Fibroblast of mammary gland (primary cell): ENCODE measurements at places on chromosomes 3 and 15.

GRCh38 chr3:17623464-17623863 lies 119.0 kb downstream of the TBC1D5 start:
- no peak for DNase-seq

- DNase-seq, result no peak
These were observed 16.8 kb upstream of the ATP1B3 start for GRCh38 chr3:141859651-141860050.

DNA sequence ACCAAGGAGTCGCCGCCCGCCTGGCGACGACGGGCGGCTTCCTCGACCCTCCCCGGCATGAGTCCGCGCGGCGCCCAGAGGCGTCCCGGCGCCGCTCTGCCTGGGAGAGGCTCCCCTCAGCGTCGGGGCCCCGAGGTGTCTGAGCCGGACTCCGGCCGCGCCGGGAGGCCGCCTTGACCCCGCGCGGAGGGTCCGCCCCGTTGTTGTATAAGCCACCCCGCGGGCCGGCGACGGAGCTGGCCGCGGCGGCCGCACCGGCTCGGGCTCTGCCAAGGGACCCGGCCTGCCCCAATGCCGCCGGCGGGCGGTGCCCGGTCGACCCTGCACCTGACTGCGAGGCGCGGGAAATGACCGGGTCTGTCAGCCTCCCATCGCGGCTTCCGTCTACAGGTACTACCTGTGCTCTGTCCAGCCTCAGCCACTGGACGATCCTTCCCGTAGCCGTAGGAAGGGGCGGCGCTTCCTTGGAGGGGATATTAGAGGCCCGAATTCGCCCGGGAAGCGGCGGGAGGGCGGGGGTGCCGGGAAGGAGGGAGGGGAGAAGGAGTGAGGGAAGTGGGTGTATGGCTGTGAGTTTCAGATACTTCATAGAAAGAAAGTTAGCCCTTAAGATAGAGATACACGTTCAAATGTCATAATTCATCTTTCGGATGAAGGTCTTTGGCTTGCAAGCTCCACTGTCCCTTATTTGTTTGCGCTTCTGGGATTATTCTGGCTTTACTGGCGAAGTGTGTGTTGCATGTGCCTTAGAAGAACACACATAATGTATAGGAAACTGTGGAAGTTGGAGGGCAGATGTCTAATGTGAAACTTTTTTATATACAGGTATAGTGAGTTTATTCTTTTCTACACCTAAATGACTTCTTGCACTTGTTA lies 620 bp downstream of the ABHD5 start:
- DNase-seq, result peak; percentile 17

DNA sequence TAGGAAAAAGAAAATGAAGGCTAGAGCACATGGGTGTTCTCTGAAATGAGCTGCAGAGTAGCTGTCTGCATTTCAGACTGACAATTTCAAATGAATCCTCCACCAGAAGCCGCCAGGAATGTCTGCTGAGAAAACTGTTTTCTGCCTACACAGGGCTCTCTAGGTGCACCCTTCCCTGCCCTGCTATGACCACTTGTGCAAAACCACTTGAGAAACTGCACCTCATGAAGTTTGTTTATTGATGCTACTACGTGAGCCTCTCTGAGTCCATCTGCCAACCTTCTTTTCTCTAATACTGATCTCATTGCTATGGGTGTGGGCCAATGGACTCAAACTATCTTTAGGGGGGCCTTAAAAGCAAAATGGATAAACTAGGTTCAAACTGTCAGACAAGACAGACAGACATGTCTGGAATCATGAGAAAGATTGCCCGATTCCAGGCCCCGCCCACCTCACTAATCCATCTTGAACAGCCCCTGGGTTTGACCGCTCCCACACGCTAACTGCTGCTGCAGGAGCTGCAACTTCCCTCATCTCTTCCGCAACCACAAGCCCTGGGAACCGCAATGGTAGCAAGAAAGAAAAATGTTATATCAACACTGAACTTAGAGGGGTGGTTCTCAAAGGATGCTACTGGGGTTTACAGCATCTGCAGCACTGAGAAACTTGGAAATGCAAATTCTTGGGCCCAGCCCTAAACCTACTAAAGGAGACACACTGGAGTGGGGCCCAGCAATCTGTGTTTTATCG lies 9.0 kb upstream of the CD47 start:
- no peak for DNase-seq

- no peak for DNase-seq
These were observed 62.5 kb upstream of the SLCO2A1 start for GRCh38 chr3:134092208-134092701.

DNA sequence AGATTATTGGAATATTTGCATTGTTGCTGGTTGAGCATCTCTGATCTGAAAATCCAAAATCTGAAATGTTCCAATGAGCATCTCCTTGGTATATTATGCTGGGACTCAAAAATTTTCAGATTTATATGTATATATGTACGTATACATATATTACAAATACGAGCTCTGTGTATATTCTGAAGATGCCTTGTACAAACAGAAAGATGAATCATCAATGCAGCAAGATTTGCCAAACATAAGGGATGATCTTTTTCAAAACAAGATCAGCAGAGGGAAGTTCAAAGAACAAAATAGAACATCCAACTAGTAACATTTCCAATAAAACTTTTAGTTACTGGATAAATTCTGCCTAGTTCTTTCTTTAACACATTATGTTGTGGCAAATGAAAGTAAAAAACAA lies 42.5 kb downstream of the HERC1 start:
- DNase-seq, result peak; percentile 58

GRCh38 chr3:159852821-159853505 lies 135.7 kb upstream of the IL12A start:
- peak; percentile 46 for DNase-seq

DNA sequence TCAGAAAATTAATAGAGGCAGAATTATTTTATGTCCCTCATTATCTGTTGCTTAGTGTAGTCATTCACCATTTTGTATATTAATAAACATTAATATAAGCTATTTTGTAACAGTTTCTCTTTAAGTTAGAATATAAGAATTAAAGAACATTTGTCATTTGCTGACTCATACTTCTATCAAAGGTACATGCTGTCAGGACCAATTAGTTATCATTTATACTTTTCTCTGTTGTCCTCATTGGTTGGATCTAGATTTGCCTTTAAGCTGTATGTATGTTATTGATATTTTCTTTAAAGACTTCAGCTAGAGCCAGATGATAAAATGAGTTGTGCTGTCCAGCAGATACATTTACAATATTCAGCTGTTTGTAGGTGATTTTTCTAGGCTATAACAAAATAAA lies 168.4 kb upstream of the MLF1 start:
- DNase-seq, result no peak

- no peak for DNase-seq
These were observed 24.5 kb upstream of the PSMD6 start for GRCh38 chr3:64047787-64048186.

DNA sequence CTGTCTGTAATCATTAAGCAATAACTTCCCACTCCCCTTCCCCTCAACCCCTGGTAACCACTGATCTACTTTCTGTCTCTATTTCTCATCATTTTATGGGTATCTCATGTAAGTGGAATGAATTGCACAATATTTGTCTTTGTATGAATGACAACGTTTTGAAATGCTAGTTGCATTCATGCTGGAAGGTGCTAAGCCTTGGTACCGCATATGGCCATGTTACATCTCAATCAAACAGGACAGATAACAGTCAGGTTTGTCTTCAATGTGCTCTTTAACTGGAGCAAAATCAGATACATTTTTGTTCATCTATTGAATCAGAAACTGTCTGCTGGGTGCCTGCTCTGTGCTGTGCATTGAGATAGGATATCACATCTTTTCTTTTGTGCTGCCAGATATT lies 134.2 kb downstream of the AGBL1 start:
- DNase-seq, result no peak

DNA sequence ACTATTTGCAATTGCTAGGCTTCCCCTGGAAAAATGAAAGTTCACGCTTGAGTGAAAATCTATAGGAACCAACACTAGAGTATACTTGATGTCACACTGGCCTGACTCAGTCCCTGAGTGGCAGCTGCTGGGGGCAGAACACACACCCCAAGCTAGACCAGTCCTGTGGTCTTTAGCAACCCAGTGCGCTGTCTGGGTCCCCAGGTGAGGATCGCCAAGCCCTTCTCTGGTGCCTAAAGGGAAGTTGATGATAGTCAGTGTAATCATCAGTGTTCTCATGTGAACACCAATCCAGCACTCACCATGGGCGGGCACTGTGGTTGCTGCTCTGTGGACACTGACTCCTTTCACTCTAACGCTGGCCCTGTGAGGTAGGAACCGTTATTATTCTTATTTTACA lies 11.2 kb downstream of the ALDH1A3 start:
- no peak for DNase-seq

- DNase-seq, result no peak
These were observed 84.9 kb downstream of the EEFSEC start for GRCh38 chr3:128238184-128238489.

- DNase-seq, result no peak
These were observed 19.7 kb downstream of the KCNAB1 start for GRCh38 chr3:156140001-156140595.

DNA sequence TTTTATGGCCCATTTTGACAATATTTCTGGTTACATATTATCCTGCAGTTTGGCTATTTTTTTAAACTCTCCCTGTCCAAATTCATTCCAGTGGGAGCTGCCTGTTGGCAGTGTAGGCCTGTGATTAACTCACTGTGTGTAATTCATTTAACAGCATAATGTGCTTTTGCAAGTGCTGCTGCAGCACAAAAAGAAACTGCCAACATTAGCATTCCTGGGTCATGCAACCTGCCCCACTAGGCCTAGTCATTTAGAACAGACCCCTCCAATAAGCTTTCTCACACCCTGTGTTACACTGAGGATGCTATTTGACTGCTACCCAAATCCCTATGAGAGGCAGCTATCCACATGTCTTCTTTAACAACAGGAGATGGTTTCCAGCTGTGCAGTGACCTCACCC lies 251.2 kb upstream of the UBE2E2 start:
- no peak for DNase-seq

DNA sequence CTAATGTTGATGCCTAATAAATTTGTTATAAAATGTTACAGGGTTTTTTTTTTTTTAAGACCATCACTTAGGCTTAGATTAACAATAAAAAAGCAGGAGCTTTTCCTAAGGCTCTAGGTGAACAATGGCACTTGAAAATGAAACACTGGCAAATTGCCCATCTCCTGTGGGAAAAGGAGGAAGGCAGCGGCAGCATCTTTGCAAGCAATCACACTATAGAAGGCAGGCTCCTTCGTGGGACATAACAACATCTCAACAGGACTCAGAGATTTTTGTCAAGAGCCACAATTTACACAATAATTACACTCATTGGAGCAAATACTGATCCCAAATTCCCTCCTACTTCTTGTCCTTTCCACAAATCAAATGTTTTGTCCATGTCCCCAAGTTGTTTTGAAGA lies 646.7 kb downstream of the ROBO2 start:
- DNase-seq, result no peak
